ENCODE measurements at places on chromosomes 7 and 10.

GRCh38 chr7:149209518-149210269 lies 14.3 kb downstream of the ZNF282 start:
- DNase-seq, result peak; percentile 23

DNA sequence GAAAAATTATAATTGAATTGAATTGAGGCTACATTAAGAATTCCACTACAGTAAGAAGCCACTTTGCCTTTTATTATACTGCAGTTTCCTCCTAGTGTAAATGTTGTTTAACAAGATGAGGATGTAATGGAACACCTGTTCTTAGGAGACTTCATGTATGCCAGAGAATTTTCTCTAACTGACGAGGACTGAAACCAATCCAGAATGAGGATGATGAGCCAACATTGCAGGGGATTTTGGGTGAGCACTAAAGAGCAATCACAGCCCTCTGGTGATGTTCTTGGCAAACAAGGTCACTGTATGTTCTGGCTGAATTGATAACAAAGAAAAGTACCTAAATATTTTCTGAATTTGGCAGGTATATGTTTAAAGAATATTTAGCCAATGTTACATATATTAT lies 60.9 kb downstream of the RELN start:
- DNase-seq, result peak; percentile 78

DNA sequence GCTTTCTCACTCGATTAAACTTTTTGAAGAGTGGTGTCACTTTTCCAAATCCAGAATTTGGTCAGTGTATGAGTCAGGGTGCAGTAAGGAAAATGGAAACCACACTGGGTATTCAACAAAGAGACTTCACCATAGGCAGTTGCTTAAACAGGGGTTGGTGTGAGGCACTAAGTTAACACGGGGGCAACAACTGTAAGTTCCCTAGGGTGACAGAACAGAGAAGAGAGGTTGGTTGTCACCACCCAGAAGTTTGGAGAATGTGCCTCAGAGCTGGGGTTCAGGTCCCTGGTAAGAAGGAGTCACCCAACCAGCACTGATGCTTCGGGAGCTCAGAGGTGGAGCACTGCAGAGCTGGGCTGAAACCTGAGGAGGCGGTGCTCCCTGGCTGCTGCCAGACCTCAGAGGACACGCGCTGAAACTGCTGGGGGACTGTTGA lies 170.4 kb downstream of the ARID5B start:
- DNase-seq, result no peak

- DNase-seq, result no peak
Observed at GRCh38 chr7:103811997-103812396, 177.5 kb downstream of the RELN start.

GRCh38 chr10:3502673-3503072 lies 282.3 kb downstream of the KLF6 start:
- DNase-seq, result no peak

GRCh38 chr7:13198727-13199126 lies 511.3 kb downstream of the ARL4A start:
- DNase-seq, result no peak

DNA sequence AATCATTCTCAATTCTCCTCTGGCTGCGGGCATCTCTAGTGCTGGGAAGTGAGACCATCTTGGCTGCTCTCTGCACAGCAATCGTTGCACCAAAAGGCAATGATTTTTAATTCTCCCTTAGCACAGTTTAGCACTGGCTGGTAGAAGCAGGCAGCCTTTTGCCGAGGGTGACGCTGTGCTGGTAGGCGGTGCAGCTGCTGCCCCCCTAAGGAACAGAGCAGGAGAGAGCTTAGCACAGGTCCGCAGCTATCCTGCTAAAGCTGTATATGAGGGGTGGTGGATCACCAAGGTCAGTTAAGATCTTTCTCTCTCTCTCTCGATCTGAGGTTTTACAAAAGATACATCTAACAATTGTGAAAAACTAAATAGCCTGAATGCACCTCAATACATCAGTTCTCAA lies 390.1 kb downstream of the GATA3 start:
- no peak for DNase-seq

GRCh38 chr7:152637920-152638580 lies 37.9 kb downstream of the XRCC2 start:
- no peak for DNase-seq

DNA sequence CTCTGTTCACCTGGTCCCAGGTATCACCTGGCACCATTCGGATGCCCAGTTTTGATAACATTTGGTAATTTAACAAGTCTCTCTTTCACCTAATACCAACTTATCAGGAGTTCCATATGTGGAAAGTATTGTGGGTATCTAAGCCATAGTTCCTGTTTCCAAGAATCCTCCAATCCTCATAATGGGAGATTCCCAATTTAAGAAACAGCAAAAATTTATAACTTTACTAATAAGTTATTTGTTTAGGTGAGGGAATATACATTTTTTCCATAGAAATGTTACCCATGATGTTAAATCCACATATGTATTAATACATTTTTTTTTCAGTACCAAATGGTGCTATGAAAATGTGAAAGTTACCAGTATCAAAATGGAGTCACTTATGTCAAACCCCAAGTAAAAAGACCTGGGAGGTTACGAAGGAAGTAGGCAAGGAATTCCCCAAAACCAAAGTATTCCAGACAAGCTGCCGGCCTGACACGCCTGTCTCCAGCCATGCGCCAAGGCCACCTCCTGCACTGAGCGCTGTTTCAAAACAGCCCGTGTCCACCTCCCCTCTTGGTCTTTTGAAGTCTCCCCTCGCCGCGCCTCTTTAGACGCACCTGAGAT lies 44.8 kb downstream of the PRKCQ start:
- DNase-seq, result no peak

- DNase-seq, result no peak
Observed at GRCh38 chr10:86649471-86650150, 4.7 kb upstream of the OPN4 start.

DNA sequence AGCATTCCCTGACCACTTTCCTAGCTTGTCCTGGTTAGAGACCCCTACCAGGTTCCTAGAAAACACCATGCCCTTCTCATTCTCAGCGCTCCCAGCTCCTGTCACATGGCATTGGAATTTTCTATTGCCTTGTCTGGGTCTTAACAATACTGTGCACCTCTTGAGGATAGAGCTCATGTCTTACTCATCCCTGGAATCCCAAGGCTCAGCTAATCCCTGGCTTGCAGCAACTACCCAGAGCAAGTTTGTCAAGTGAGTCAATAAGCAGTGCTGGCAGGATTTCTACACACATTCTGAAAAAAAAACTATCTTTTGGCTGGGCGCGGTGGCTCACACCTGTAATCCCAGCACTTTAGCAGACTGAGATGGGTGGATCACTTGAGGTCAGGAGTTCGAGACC lies 11.7 kb upstream of the PRDX3 start:
- DNase-seq, result no peak

DNA sequence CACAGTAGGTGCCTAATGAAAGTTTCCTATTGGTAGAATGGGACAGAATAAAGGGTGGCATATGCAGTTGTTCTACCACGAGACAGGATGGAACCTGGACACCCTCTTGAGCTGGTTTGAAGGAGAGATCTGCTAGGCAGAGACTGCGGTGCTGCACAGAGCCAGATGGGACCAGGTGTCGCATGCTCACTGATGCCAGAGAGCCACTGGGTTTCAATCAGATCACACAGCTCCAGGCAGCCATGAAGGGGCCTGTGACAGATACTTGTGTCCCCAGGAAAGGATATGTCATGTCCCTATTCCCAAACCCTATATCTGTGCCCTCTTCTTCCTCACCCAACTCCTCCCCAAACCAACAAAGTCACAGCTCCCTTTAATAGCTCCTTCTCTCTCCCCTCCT lies 235.7 kb downstream of the PRPF18 start:
- DNase-seq, result no peak

DNA sequence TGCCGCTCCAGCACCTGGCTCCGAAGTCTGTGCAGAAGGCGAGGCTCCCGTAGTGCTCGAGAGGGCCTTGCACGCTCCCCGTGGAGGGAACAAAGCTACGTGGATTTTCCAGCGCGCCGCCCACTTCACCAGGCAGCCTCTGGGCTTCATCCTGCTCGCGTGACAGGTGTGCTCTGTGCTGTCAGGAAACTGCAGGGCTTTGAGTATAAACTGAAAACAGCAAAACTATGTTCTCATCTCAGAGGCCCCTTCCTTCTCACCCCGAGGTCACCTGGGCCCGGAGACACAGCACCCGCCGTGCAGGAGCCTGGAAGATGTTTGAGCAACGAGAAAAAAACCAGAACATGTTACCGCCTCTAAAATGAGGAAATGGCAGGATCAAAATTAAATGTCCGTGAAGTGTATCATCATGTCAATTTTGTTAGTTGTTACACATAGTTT lies 17.6 kb upstream of the GPR146 start:
- peak; percentile 38 for DNase-seq

GRCh38 chr10:100607439-100607838 lies 71.7 kb downstream of the HIF1AN start:
- DNase-seq, result no peak

GRCh38 chr7:80053124-80053523 lies 81.5 kb upstream of the GNAI1 start:
- peak; percentile 40 for DNase-seq

DNA sequence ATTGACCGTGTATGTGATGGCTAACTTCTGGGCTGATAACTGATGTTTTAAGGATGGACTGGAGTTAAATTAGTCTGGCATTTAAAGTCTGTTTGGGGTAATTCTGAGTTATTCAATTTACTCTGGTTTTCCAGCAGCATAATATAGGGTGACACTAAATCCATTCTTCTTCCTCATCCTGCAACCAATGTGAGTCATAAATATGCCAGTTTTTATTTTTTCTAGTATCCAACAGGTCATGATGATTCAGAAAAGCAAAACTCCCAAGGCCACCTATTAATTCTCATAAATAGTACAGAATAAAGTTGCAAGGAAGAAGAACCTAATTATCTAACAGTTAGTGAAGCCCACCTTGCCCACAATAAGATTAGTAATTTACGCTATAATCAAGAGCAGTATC lies 7.5 kb upstream of the EPHB6 start:
- DNase-seq, result no peak

- no peak for DNase-seq
Observed at GRCh38 chr10:115214829-115215228, 121.7 kb downstream of the ATRNL1 start.

- no peak for DNase-seq
Observed at GRCh38 chr10:670990-671389, 18.5 kb downstream of the DIP2C start.

DNA sequence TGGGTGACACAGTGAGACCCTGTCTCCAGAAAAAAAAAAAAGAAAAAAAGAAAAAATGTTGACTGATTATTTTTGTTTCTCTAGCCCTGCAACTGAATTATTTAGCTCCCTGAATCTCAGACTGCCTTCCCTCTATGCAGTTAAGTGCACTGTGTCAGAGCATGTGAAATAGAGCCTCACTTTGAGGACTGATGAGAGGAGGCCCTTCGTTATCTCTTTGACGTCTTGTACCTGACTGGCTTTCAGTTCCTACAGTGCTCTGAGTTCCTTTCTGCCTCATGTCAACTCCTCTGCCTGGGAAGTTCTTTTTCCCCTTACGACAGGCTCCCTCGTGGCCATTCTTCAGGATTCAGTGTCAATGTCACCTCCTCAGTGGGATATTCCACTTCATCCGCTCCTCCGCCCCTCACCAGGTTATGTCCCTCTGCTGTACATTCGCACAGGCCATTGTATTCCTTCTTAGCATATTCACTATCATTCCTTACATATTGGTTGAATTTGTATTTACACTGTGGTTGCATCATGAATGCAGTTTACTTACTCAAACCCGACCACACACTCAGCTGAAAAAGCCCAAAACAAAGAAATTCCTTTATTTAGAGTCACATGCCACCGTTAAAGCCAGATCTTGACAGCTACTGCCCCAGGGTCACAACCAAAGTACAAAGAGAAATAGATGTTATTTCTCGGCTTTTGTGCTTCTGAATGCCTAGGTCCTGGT lies 18.1 kb upstream of the CAMK2G start:
- DNase-seq, result no peak

- DNase-seq, result no peak
Observed at GRCh38 chr10:114151486-114151885, 22.5 kb downstream of the CCDC186 start.

DNA sequence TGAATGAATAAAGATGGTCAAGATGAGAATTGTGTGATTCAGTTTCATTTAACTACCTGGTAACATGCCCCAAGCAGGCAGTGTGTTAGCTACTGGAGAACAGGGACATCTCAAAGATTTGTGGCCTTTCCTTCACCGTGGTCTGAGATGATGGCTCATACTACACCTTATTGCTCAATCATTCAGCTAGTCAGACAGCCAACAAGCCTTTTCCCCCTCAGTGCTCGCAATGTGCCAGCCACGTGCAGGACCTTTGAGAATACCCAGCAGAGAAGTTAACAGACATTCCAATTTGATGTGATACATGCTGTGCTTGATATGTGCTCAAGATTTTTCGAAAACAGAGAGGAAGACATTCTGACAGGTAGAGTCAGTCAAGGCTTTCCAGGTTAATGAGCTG lies 562.8 kb downstream of the SUGCT start:
- no peak for DNase-seq

GRCh38 chr7:17786314-17786852 lies 153.9 kb downstream of the SNX13 start:
- no peak for DNase-seq

- no peak for DNase-seq
Observed at GRCh38 chr7:79293655-79294142, 159.8 kb downstream of the MAGI2 start.

- peak; percentile 76 for DNase-seq
Observed at GRCh38 chr7:142248-142941, 50.0 kb upstream of the FAM20C start.

DNA sequence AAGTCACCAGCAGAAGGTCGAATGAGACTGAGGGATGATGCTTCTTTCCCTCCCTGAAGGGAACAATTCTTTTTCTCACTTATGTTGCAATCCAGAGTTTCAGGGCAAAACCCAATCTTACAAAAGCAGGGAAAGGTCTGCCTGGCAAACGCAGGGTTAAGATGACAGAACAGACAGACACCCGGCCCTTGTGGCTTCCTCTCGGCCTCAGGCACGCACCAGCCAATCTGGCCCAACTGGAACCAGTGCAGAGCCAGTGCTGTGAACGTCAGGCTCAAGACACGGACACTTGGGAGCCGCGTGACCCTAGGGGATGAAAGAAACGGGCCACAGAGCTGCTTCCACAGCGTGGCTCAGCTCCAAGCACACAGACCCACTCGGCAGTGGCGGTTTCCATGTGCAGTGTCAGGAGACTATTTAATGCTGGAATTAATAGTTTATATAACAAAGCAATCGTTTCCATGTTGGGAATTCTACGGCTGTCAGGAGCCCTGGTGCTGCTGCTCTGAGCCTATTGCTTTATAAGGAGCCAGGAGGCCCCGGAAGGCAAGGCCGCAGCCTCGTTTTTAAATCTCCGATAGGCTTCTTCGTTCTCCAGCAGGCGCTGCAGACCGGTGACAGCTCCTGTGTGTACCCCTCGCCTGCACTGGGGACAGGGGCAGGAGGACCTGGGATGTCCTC lies 198.4 kb downstream of the DIP2C start:
- peak; percentile 65 for DNase-seq
